Activated CD8-positive, alpha-beta memory T cell treated with anti-CD3 and anti-CD28 coated beads for 1 hour (primary cell): ENCODE measurements at places on chromosomes 7 and 10.

DNA sequence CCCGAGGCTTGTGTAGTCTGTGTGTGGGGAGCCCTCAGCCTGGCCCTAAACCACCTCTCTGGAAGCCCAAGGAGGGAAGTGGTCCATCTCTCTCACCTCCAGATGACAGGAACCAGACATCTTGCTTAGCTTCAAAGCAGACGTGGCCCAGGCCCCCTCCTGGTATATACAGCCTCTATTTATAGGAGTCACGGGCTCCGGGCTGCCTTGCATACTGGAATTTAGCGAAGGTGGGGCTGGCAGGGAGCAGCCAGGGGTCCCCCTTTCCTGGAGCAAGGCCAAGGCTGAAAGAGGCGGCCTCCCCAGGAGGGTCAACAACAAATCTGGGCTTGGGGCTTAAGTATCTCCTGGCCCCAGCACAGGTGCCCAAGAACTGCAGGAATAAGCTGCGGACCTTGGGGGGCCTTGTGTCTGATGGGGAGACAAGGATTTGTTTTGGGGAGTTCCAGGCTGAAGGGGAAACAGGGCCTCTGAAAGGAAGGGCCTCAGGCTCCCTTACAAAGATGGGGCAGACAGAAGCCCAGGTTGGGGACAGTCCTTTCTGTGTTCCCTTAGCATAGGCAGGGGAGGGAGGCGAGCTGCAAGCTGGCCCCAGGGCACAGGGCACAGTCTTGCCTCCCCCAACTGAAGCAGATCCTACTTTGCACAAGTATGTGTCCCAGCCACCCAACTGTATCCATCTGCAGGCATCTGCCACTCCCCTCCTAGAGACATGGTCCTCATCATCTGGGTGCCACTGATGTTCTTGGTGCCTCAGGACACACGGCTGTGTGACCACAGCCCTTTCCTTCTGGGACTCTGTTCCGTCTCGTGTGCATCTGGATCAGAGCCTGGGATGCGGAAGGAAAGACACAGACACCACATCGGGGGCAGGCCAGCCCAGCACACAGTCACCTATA is 11.9 kb downstream of the ZCCHC24 start:
- DNase-seq, result no peak

GRCh38 chr7:94973844-94974243 is 66.5 kb downstream of the PPP1R9A start:
- no peak for DNase-seq

DNA sequence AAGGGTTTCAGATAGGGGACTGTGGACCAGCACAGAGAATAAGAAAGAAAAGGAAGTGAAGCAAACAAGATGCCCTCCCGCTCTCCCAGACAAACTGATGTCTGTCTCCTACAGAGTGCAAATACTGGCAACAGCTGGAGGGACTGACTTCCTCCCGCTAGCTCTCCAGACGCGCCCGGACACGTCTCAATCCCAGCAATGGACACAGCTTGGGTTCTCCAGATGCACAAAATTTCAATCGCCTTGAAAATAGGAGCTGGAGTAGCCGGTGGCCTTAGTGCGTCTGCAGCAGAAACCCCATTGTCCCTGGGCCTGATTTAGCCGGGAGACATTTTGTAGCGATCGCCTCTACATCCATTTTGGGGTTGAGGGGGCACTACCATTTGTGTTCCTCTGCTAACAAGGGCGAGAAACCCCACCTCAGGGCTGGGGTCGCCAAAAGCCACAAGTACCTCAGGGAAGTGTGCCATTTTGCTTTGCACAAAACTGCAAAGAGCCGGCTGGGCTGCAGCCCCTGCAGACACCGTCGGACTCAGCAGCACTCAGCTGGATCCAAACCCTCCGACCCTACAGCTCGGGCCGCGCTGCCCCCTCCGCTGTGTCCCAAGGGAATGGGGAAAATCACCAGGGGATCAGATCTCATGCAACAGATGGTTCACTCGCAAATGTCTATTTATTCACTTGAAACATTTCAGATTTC is 5.9 kb downstream of the CPA2 start:
- DNase-seq, result no peak

DNA sequence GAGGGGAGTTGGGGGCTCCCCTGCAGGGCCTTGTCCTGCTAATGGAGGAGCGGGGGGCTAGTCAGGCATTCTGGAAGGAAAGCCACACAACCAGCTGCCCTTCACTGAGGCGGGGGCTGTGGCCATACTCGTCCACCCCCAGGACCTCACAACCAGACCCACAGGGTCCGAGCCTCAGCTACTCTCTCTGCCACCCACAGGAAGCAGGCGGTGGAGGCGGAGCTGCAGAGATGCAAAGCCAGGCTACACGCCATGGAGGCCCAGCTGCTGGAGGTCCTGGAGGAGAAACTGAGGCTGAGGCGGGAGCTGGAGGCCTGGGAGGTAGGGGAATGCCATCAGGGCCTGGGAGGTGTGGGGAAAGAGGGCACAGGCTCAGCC is 3.1 kb downstream of the ABHD11 start:
- no peak for DNase-seq

DNA sequence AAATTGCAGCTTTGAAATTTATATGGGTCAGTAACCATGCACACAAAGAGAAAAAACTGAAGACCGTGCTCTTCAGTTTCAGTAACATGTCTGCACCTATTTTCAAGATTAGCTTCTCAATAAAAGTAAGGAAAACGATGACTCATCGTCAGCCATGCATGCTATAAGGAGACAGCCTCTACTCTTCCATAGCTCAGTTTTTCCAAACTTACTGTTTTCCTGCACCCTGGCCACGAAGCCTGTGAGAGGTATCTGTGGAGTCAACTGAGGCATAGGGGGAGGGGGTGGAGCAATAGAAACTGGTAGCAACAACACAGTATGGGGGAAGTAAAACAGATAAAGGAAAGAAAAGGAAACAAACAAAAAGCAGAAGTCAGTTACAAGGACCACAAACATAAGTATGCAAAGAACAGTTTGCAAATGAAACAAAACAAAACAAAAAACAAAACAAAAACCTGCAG is 58.0 kb downstream of the PDSS1 start:
- no peak for DNase-seq

DNA sequence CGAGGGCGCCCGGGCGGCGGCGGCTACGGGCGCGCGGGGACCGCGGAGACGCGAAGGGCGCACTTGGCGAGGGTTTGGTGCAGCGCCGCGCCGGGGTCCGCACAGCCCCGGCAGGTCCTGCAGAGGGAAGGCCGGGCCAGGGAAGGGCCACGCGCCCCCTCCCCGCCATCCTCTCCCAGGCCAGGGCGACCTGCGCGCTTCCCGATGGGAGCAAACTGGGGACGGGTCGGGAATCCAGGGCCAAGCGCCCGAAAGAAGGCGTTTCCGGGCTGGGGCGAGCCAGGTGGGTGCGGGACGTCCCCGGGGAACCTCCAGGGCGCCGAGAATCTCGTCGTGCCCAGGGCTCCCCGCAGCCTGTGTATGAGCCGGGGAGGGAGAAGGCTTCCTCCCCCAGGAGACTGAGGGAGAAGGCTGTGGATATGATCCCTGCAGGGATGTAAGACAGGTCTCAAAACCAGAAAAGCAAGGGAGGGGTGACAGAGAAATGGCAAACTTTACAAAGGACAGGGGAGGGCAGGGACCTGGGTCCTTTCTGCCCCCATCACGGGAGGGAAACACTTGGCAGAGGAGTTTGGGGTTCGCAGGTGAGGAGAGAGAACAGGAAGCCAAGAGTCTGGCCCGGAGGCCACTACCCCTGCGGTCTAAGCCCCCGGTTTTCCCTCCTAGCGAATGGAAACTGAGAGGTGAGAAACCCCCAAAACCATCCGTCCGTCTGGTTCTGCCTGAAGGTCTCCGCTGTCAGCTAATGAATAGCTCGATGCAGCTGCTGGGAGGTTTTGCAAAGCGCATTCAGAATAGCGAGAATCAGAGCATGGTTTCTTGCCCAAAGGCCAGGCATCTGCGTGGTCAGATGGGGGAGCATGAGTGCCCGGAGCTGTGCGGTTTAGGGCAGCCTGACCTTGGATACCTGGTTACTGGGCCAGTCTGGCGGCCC is 674 bp downstream of the AMZ1 start:
- no peak for DNase-seq

GRCh38 chr10:91613411-91614187 is 19.3 kb downstream of the PPP1R3C start:
- no peak for DNase-seq

DNA sequence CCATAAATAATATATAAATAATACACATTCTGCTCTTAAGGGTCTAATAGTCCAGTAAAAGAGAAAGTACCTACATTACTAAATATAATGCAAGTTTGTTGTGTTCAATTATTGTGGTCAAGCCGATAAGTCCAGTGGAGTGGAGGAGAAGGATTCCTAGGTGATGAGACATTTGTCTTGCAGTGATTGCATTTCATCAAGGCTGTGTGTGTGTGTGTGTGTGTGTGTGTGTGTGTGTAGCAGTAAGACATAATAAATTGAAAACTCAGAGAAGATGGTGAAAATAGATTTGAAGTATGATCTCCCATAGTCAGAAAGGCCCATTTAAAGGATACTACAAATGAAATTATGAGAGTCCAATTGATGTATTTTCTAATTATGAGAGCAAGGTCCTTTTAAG is 192.5 kb upstream of the SEMA3C start:
- DNase-seq, result no peak

- DNase-seq, result no peak
Measured at GRCh38 chr10:129707406-129708388, 240.7 kb downstream of the MGMT start.

DNA sequence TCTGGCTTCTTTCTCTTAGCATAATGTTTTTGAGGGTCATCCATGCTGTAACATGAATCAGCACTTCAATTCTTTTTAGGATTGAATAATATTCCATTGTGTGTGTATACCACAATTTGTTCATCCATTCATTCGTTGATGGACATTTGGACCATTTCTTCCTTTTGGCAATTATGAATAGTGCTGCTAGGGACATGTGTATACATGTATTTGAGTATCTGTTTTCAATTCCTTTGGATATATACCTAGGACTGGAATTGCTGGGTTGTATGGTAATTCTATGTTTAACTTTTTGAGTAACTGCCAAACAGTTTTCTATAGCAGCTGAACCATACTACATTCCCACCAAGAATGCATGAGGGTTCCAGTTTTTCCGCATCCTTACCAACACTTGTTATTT is 39.2 kb downstream of the GBF1 start:
- no peak for DNase-seq

GRCh38 chr10:70613941-70614340 is 11.4 kb upstream of the PRF1 start:
- DNase-seq, result no peak

GRCh38 chr7:17085186-17085585 is 203.4 kb upstream of the AGR3 start:
- DNase-seq, result no peak

GRCh38 chr7:158573310-158573709 is 14.3 kb downstream of the PTPRN2 start:
- no peak for DNase-seq

- DNase-seq, result no peak
Measured at GRCh38 chr10:93938140-93938539, 44.4 kb downstream of the SLC35G1 start.

- DNase-seq, result no peak
Measured at GRCh38 chr7:72446591-72447462, 34.7 kb upstream of the CALN1 start.

DNA sequence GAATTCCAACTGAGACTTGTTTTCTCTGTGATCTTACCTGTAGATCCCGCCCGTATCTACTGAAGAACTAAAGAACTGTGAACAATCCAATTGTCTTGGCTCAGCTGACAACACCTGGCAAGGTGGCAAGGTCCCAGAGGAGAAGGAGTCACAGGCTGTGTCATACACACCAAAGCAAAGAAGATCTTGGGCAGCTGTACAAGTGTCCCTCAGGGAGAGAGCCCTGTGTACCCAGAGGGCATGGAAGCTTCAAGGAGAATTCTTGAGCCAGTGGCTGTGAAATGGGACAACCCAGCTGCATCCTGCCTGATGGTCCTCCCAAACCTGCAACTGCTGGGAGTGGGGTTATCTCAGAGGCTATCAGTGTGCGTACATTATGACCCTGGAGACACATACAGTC is 46.7 kb upstream of the TECTB start:
- DNase-seq, result no peak

DNA sequence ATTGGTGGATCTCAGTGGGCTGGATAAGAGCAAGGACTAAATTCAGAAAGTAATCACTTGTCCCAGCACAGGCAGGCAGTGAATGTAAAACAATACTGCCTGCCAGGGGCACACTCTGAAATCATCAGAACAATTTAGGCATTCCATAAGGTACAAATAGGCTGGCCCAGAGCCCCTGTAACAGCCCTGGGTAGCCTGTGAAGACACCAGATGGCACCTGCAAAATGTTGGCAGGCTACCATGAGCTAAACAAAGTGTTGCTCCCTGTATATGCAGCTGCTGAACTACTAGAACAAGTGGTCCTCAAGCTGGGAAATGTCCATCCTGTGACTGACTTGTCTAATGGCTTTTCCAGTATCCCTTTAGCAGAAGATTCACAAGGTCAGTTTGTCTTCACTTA is 3.0 kb upstream of the PRSS37 start:
- DNase-seq, result no peak

GRCh38 chr10:120634659-120635058 is 177.6 kb downstream of the PLPP4 start:
- DNase-seq, result no peak

- no peak for DNase-seq
Measured at GRCh38 chr10:69723653-69724052, 78.1 kb upstream of the COL13A1 start.

DNA sequence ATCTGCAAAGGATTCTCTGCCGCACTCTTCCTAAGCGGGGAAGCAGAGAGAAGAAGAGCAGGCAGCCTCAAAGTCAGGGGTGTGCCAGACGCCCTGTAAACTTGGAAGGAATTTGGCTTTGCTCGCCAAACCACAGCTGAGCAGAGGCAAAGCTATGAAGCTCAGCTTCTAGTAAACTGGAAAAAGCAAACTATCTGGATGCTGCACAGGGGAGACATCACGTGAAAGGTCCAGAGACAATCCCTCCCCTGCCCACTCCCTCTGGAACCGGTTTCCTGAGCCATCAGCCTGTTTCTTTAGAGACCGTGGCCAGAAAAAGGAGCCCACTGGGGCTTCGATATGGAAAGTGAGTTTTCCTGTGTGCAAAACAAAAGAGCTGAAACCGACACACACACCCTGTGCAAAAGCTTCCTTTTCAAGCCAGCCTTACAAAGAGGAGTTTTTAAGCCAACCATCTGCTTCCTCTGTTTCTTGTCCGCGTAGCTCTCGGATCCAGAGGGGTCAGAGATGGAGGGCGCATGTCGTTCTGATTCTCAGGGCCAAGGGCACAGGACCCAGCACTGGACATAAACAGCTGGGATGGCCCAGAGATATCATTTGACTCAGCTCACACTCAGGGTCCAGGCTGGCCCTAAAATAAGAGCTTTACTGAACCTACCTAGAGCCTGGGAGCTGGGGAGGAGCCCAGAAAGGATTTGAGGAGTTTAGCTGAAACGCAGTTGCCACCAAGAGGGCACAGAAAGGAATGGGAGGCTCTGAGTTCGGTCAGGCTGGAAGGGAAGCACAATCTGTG is 58.2 kb upstream of the DNAAF5 start:
- DNase-seq, result no peak

GRCh38 chr7:46525876-46526275 is 604.8 kb upstream of the IGFBP3 start:
- DNase-seq, result no peak
